ENCODE measurements at places on chromosomes 6 and 20.
A peak's percentile ranks its signal among the peaks of the same experiment; 100 is the strongest.

GRCh38 chr6:157823001-157823527 is at the start of gene SNX9:
Gene SNX9, plus strand, starts transcription at chr6:157823246. Its CDS starts 189 bp downstream, at chr6:157823435.
- DNase-seq, result no peak

DNA sequence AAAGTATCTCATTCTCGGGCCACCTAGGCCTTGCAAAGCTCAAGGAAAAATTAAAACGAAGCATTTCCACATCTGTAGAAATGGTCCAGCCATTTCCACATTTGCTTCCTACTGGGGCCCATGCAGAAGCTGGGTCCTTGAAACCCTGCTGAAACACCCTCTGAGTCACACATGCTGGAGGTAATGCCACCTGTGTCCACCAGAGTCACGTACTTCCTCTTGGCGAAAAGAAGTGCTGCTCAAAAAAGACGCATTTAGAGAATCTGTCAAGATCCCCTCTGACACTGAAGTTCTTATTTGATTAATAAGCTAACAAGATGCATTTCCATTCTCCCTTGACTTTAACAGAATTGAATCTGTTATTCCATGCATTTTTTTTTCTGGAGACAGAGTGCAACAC is 423.2 kb downstream of the PREX1 start:
- DNase-seq, result no peak

- DNase-seq, result no peak
These were observed 110.5 kb downstream of the ISM1 start for GRCh38 chr20:13331536-13331935.

DNA sequence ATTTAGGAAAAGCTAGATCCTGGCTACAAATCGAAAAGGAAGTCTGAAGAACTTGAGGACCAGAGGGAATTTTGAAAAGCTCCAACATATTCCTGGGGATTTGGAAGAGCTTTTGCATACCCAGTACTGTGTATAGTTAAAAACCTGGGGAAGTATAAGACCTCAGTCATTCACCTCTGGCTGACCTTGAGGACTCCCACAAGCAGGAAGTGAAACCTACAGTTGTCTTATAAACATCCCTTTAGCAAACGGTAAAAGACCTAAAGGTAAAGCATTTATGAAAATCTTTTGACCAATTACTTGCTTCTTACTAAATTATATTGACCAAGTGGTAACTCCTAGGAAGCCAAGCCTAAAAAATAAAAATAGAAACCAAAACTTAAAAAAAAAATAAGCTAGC is 175.0 kb downstream of the HAO1 start:
- DNase-seq, result no peak

GRCh38 chr20:24682496-24682985 is 213.1 kb downstream of the SYNDIG1 start:
- no peak for DNase-seq

GRCh38 chr20:43770342-43770741 is 43.5 kb upstream of the GTSF1L start:
- DNase-seq, result no peak

DNA sequence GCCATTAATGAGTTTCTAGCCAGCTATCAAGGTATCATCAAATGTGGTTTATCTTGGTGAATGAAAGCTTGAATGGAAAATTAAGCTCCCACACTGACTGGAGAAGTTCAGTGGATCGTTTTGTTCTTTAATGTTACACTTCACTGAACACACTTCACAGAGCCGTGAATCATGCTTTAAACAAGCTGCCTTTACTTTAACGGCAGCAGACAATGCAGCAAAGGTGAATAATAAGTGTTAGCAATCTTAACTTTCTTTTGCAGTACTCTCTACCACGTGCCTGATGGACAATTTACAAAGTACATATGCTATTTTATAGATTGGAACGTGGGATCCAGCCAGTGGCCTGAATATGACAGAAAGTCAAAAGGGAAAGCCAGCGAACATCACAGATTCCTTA is 424.5 kb downstream of the GRIK2 start:
- no peak for DNase-seq

DNA sequence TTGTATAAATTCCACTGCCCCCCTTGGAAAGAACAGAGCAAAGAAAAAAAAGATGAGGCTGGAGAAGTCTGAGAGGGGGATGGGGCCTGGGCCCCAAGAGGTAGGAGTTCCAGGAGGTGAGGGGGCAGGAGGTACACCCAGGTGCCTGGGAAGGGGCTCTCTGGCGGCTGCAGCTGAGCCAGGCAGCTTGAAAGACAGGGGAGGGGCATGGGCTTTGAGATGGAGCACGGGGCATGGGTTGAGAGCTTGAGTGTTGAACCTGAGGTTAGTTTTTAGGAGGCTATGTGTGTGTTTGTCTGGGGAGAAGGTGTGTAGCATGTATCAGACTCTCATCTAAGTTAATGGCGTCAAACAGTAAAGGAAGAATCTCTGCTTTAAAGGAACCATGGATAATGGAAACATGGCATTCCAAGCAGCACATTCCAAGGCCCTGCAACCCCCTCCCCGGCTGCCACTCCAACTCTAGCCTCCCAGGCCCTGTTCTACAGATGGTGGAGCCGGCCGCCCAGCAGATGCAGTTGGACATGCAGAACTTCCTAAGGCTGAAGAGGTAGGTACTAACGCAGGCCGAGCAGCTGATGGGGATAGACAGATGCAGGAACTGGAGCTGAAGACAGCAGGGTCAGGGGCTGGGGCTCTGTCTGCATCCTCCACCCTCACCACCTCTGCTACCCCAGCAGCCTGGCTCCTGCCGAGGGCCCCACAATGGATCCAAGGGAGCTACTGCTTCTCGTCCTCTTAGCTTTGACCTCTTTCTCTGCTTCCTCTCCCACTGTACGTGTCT is 42.1 kb downstream of the MDFI start:
- no peak for DNase-seq

DNA sequence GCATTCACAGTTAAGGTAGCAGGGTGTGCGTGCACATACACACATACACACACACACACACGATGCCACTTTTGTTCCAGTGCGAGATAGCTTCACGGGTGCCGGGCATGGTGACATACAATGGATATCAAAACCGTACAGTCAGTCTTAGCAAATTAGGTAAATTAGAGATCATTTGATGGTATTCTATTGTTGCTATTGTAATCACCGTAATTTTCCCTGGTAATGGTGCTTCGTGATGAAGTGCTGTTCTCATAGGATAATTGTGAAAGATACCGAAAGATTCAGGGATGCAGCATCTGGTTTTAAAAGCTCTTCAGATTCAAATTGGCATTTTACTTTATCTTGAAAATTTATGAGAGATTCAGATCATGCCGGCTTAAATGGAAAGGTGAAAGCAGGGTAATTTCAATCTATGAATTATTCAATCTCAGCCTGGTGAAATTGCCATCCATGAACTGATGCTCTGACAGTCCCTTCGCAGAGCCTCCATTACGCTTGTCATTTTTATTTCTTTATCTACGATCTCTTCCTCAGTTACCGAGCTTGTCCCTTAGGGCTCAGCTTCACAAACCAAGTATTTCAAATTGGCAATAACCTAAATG is 71.3 kb upstream of the SOX4 start:
- no peak for DNase-seq

DNA sequence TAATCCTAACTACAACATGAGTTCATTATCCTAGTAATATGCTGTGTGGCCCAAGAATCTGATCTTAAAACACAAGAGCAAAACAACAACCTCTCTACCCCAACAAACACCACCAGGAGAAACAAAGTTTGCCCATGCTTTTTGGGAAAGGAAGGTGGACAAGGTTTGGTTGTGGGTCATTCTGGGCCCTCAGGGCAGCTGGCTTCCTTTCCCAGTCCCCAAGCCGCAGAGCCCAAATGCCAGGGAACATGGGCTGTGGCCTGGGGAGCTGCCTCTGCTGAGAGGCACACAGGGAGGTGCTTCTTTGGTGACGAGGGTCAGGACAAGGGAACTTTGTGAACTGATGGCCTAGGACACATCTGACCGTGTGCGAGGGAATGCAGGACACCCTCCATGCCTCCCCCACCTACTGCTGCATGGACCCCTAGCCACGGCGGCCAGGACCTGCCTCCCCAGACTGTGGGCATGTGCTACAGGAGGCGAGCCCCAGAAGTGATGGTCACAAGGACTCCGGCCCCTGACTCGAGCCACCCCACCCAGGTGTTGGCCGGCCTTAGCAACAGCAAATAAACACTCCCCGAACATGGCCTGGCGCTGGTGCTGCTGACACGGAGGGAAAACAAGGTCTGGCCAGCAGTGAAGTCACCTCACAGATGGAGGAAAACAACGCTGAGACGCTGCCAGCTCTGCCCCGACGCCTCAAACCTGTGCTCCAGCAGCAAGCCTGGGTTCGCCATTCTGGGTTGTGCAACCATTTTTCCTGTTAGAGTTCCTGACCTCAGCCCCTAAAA is 55.6 kb downstream of the RRBP1 start:
- no peak for DNase-seq

GRCh38 chr6:35259948-35260590 is 534 bp downstream of the ZNF76 start:
- DNase-seq, result no peak

DNA sequence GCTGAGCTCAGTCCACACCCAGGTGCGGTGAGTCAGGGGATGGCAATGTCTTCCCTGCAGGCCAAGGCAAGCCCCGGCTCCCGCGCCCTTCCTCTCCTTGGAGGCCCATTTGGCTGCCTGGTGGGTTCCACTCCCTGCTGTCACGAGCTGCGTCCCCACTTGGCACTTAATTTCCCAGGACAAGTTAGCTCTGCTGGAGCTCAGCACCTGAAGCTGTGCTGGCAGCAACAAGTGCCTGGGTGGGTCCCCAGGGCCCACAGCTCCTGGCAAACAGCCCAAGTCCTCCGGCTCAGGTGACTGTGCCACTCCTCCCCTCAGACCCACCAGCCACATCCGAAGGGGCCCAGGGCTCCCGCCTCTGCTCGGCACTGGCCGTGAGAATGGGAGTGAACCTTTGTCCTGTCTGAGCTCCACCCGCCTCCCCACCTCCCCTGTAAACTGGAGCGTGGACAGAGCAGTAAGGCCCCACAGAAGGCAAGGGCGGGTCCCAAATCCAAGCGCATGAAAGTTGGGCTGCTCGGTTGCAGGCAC is 16.9 kb downstream of the LAMA5 start:
- DNase-seq, result peak; percentile 76

- no peak for DNase-seq
These were observed 84.0 kb downstream of the PTPN1 start for GRCh38 chr20:50594231-50594590.

DNA sequence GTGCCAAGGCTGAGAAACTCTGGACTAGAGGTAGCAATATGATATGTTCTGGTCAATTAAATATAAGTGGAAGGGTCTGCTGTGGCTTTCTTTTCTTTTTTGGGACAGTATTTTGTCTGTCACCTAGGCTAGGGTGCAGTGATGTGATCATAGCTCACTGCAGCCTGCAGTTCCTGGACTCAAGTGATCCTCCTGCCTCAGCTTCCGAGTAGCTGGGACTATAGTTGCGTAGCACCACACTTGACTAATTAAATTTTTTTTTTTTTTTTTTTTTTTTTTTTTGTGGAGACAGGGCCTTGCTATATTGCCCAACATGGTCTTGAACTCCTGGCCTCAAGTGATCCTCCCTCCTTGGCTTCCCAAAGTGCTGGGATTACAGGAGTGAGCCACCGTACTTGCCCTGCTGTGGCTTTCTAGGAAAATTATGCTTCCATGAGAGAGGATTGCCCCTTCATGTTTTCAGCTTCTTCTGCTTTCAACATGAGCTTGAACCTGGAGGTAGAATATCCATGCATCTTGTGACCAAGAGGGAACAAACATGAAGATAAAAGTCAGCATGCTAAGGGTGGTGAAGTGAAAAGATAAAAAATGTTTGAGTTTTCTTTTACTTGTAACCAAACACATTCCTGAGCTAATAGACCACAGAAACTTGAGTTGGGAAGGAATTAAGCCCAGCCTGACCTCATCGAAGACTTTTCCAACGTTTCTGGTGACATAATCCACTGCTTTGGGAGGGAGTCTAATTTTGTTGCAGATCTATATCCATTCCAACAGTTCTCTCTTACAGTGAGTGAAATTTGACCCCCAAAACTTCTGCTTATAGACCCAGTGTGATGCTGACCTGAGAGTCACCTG is 75.1 kb downstream of the CARMIL1 start:
- DNase-seq, result no peak

DNA sequence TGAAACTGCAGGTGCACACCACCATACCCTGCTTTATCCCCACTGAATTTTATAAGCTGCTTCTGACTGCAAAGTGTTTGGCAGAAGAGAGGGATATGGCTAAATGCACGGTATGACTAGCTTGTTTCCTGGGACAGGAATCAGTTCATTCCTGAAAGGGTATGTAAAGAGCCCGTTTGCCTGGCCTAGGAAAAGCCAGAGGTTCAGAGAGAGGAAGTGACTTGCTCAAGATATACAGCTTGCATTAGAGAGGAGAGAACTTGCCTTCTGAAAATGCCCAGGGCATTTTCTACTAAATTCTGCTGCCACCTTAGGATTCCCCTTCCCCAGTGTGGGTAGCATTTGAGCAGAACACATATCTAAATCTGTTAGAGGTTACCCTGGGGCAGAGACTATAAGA is 683 bp upstream of the GCNT2 start:
- no peak for DNase-seq

DNA sequence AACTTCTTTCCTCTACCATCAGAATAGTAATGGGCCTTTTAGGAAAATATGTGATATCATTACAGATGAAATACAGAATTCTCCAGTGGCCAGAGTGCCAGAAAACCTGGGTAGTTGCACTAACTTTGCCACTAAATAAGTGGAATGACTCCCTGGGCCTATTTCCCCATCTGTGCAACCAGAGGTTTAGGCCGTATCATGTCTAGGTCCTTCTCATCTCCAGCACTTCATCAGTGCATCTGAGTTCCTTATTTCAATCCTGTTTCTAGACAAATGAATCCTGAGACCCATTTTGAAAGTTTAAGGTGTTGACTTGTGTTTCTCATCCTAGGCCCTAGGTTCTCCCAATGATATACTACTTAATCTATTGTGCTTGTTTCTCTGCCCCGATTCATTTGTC is 236.2 kb downstream of the CD83 start:
- DNase-seq, result no peak

GRCh38 chr20:61900011-61900944 is 165.4 kb downstream of the TAF4 start:
- DNase-seq, result no peak

GRCh38 chr6:127115084-127115655 is 3.3 kb upstream of the RSPO3 start:
- no peak for DNase-seq

- DNase-seq, result no peak
These were observed 210.4 kb downstream of the ANKRD60 start for GRCh38 chr20:58017970-58018530.

- no peak for DNase-seq
These were observed 156.9 kb downstream of the ARID1B start for GRCh38 chr6:156934069-156934460.

DNA sequence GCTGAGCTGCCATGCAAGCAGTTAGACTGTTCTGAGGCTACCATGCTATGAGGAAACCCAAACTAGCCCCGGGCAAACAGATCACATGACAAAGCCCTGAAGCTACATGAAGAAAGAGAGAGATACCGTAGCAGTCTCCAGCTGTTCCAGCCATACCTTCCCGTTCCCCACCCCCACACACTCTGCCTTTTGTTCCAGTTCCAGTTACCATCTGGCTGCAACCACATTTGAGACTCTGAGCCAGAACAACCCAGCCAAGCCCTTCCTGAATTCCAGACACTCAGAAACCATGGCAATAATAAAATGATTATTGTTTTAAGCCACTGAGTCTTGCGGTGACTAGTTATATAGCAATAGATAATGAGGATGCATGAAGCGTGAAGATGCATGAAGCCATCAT is 28.3 kb downstream of the RIN2 start:
- DNase-seq, result no peak

- DNase-seq, result no peak
These were observed 13.7 kb downstream of the TAB2 start for GRCh38 chr6:149331043-149331807.

- DNase-seq, result no peak
These were observed 56.9 kb upstream of the DYNLRB1 start for GRCh38 chr20:34459209-34459897.
